NAMALWA (cell line): ENCODE measurements at places on chromosomes 13 and 19.

GRCh38 chr19:18955042-18955441 is 14.0 kb upstream of the HOMER3 start:
- no peak for DNase-seq

DNA sequence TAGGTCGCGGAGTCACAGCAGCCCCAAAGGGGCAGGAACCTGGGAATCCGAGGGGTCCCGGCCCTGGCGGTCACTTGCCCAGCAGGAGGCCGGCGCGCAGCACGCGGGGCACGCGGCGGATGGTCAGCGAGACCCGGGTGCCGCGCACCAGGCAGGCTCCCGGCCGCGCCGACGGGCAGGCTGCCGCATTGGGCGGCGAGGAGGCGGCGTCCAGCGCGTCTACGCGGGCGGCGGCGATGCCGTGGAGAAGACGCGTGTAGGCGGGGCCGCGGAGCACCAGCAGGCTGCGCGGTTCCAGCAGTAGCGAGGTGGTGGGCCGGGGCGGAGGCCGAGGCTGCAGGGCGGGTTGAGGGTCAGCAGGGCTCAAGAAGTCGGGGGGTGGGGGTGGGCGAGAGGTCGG is 607 bp upstream of the SYNE4 start:
- DNase-seq: no peak

DNA sequence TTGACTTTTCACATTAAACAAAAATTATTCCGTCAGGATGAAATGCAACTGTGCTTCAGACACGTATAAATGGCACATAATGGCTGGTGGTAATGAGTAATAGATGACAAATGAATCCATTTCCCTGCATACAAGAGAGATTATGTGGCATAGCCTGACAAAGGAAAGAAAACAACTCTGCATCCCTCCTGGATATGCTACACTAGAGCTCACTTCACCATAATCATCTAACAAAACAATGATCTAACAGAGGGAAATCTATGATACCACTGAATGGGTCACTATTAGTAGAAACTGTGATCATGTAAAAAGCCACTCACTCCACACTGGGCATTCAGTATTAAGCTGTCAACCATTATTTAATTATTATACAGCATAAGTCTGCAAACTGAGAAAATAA is 1498.4 kb downstream of the EFNB2 start:
- DNase-seq: no peak

DNA sequence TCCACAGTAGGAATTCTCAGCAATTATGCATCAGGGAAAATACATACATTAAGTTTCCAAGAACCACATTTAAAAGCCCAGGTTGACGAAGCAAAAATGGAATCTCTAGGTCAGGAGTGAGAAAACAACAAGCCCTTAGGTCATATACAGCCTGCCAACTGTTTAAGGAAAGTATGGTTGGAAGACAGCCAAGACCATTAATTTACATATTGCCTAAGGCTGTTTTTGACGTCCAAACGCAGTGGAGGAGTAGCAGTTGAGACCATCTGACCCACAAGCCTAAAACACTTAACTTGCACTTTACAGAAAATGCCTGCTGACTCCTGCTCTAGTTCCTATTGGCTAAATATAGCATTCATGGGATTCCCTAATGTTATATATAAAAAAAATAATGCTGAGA is 299.0 kb downstream of the ITGBL1 start:
- peak; percentile 76 for DNase-seq

DNA sequence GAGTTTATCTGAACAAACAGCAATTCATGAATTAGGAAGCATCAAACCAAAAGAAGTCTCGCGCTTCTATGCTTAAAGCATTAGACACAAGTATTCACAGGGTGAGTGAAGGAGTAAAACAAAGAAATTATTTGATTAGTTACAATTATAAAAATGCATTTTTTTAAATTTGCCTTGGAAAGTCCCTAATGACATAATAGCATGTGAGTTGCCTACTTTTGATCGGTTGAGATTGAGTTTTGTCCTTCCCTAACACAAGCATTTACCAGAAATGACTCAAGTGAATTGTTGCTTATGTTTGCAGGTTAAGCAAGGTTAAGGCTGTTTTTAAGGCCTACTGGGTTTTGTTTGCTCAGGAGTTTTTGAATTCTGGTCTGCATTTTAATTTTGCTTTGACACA is 389 bp upstream of the ZNF649 start:
- DNase-seq: no peak
